ENCODE measurements at places on chromosomes 1 and 21. TPM values are rescaled to one million over a fixed set of nuclear protein-coding genes. Genes with fewer than 3 reads are reported as not detected.

The TARDBP gene
- total RNA-seq = 86.7 TPM

The CERS2 gene
- 67.4 TPM for total RNA-seq

The C1orf115 gene
- 0.75 TPM for total RNA-seq

The PTGFRN gene
- 87.2 TPM for total RNA-seq

The C1orf105 gene
- not detected for total RNA-seq

The KANK4 gene
- not detected for total RNA-seq

The OR6F1 gene
- total RNA-seq = not detected

The S100A5 gene
- not detected for total RNA-seq

The TRNP1 gene
- 113 TPM for total RNA-seq

The ESPN gene
- total RNA-seq = not detected

The ENAH gene
- 95.5 TPM for total RNA-seq
